RWPE2 (cell line): ENCODE measurements at places on chromosomes 12 and 14.

DNA sequence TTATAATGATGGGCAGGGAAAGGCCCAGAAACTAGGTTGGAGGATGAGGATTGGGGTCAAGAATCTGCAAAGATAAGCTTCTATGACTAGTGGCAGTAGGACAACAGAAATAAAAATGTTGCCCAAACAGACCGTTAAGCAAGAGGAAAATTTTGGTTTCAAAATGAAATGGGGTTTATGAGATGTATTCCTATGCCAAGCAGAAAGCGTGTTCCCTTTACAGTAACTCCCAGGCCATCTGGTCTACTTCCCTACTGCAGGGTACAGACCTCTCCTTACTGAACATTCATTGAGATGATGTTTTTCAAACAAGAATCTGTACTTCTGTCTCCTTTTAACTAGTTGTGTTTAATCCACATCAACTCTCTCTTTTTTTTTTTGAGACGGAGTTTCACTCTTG is 20.4 kb upstream of the TMEM229B start:
- H3K4me1 ChIP-seq: no peaks in the 10 kb centered on the region
- H3K4me3 ChIP-seq: no peak overlapping the region
- H3K27ac ChIP-seq: no peak overlapping the region
- no peaks in the 10 kb centered on the region for H3K27me3 ChIP-seq

GRCh38 chr12:68293347-68293746 is 38.8 kb downstream of the MDM1 start:
- no peak overlapping the region for H3K27ac ChIP-seq
- H3K27me3 ChIP-seq: no peaks in the 10 kb centered on the region
- DNase-seq: no peak
- H3K4me1 ChIP-seq: peaks cover 6% of the 10 kb centered on the region
- H3K4me3 ChIP-seq: no peak overlapping the region

DNA sequence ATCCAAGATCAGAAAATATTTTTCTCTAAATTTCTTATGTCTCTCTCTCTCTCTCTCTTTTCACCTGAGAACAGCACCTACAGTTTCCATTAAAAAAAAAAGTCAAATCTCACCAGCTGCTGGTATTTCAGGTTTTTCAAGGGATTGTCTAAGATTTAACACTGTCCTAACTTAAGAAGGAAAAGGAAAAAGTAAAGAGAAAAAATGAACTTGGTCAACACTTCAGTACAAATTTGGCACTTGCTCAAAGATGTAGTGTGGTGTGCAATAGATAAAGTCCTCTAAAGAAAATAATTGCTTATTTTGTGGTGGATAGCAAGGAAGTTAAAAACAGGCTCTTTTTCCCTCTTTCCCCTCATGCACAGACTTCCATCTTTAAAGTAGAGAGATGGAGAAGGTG is 416.2 kb downstream of the SOX5 start:
- no peaks in the 10 kb centered on the region for H3K27me3 ChIP-seq
- H3K4me1 ChIP-seq: no peaks in the 10 kb centered on the region
- no peak overlapping the region for H3K27ac ChIP-seq
- DNase-seq: no peak
- H3K4me3 ChIP-seq: no peak overlapping the region

GRCh38 chr14:102442241-102443211 is 67.0 kb downstream of the ANKRD9 start:
- H3K4me3 ChIP-seq: no peak overlapping the region
- peaks cover 78% of the 10 kb centered on the region for H3K36me3 ChIP-seq

DNA sequence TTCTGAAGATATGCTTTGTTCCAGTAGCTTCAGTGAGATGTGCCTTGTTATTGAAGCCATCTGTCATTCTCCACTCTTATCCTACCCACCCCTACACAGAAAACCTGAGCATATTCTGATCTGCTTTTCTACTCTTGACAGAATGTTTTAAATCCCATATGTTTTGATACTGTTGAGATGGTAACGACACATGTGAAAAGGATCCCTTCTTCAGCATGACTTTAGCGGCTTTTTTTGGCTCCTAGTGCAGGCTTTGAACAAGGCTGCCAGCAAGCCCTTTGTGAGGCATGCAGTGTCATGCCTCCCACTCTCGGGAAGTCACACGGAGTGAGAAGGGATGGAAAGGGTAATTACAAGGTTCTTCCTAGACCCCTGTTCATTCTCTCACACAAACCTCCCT is 228.8 kb upstream of the RGS6 start:
- no peaks in the 10 kb centered on the region for H3K27me3 ChIP-seq
- no peak overlapping the region for H3K4me3 ChIP-seq
- no peak for DNase-seq

GRCh38 chr12:107322063-107322462 is 228.7 kb upstream of the CRY1 start:
- H3K4me1 ChIP-seq: no peaks in the 10 kb centered on the region
- no peaks in the 10 kb centered on the region for H3K36me3 ChIP-seq
- H3K27me3 ChIP-seq: no peaks in the 10 kb centered on the region
- H3K27ac ChIP-seq: peak overlapping the region; percentile 60
- H3K4me3 ChIP-seq: no peak overlapping the region

DNA sequence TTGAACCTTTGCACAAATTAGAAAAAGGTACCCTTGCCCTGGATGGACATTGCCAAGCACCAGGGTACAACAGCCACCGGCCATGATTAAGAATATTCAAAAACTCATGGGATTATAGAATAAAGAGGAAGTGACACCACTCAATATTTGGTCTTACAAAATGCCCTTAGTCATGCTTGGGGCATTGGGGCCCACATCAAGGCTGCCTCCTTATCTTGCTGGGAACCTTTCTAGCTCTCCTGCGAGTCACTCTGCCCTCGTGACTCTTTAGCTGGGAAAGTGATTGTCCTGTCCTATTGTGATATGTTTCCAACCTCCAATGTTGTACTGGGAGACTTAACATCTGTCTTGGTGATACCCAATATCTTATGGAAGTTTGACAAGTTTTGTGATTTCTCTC is 57.8 kb downstream of the GTF2A1 start:
- no peaks in the 10 kb centered on the region for H3K27me3 ChIP-seq
- H3K4me3 ChIP-seq: no peak overlapping the region
- no peak overlapping the region for H3K27ac ChIP-seq
- no peak for DNase-seq
- no peaks in the 10 kb centered on the region for H3K4me1 ChIP-seq
- H3K36me3 ChIP-seq: no peaks in the 10 kb centered on the region

DNA sequence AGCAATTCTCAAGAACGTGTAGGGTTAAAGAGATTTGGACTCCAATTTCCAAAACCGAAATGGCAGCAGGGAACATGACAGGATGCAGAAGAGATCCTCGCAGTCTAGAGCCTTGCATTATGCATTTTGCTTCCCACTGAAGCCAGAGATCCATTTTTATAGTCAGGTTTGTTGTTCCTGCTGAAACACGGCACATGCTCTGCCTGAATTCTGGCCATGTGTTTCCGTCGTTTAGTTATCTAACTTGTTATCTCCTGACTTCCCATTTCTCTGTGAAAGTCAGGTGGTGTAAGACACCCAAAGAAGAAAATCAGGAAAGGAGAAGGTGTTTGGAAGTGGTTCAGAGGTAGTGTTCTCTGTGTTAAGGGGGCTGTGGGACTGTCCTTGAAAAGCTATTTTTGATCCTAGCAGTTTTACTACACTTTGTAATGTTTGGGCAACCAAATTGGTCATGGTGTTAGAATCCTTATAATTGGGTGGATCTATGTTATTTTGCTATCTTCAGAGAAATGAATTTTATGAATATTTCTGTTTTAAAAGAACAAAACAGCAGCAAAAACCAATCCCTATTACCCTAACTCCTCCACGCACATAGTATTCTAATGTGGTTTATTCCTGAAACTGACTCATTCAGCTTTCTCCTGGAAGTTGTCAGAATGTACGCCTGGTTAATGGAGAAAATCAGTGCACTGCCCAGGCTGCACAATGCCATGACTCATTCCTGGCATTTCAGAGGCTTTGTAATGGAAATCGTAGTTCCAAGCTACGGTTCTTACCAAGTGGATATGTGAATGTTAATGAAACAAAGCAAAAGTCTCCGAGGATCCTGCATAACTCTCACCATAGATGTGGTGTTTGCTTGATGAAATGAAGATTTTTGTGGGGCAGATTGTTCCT is 110.1 kb downstream of the SAMD4A start:
- no peak overlapping the region for H3K4me3 ChIP-seq
- no peaks in the 10 kb centered on the region for H3K36me3 ChIP-seq
- no peaks in the 10 kb centered on the region for H3K27me3 ChIP-seq
- peak overlapping the region; percentile 97 for H3K27ac ChIP-seq

- no peaks in the 10 kb centered on the region for H3K36me3 ChIP-seq
- H3K27me3 ChIP-seq: no peaks in the 10 kb centered on the region
- peaks cover 17% of the 10 kb centered on the region for H3K4me1 ChIP-seq
- peak overlapping the region; percentile 97 for H3K27ac ChIP-seq
Measured at GRCh38 chr12:104219908-104220404, 4.4 kb downstream of the TXNRD1 start.

GRCh38 chr12:46372544-46373300 is at the start of gene SLC38A2:
Gene SLC38A2, minus strand, starts transcription at chr12:46372773. Its CDS starts 1,480 bp downstream, at chr12:46371293.
- DNase-seq: peak; percentile 96
- peaks cover 48% of the 10 kb centered on the region for H3K36me3 ChIP-seq
- peak within 1 kb of the TSS; percentile 96 for H3K27ac ChIP-seq
- peaks cover 22% of the 10 kb centered on the region for H3K4me1 ChIP-seq

DNA sequence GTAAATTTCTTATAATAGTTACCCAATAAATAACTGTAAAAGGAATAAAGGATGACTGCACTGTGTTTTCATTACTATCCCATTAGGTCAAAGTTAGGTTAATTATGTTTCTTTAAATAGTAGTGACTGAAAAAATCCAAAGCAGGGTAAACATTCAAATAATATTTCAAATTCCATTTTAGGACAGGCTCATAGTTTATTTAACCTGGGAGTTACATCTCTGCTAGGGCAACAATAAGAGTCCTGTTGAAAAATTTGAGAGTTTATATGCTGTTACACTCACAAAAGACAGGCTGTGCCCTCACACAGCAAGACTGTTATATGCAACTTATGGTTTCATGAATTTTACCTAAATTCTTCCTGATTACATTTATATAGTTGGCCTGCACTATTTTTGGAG is 8.0 kb downstream of the ERP27 start:
- H3K4me3 ChIP-seq: no peak overlapping the region
- H3K27ac ChIP-seq: no peak overlapping the region
- no peaks in the 10 kb centered on the region for H3K27me3 ChIP-seq
- H3K4me1 ChIP-seq: peaks cover 8% of the 10 kb centered on the region
- no peaks in the 10 kb centered on the region for H3K36me3 ChIP-seq

DNA sequence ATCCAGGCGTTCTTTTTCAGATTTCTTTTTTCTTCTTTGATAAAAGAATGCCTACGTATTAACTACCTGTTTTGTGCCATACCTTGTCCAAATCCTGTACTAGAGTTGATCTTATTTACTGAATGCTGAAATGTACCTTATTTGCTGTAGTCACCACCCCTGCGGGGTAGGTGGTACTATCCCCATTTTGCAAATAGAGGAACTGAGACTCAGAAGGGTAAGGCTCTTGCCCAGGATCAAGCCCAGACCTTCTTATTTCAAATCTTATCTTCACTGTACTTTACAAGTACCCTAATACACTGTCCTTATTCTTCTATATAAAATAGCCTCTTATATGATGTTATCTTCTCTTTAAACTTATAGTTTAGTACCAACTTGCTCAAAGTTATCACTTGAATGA is 206.5 kb downstream of the SLC41A2 start:
- no peaks in the 10 kb centered on the region for H3K36me3 ChIP-seq
- H3K4me1 ChIP-seq: no peaks in the 10 kb centered on the region
- H3K27ac ChIP-seq: no peak overlapping the region
- DNase-seq: no peak
- H3K4me3 ChIP-seq: no peak overlapping the region

DNA sequence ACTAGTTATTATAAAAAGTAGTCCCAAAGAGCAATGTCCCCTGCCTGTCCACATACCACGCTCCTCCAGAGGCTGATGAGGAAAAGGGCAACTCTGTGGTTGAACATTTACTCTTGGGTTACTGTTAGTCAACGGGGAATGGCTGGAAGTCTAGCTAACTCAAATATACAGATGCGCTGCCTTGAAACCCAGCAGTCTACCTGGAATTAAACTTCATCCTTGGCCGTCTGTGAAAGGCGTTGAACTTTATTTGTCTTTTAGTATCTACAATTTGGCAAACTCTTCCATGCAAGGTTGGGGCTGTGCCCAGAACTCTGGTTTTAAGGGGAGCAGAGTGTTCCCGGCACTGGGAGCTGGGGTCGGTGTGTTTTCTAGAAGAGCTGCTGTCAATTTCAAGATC is 3.9 kb upstream of the MEG3 start:
- H3K36me3 ChIP-seq: no peaks in the 10 kb centered on the region
- H3K4me1 ChIP-seq: peaks cover 4% of the 10 kb centered on the region
- DNase-seq: no peak
- H3K27me3 ChIP-seq: no peaks in the 10 kb centered on the region

GRCh38 chr14:81737938-81738337 is 204.3 kb upstream of the SEL1L start:
- no peak overlapping the region for H3K27ac ChIP-seq
- H3K4me3 ChIP-seq: no peak overlapping the region
- no peaks in the 10 kb centered on the region for H3K36me3 ChIP-seq
- H3K27me3 ChIP-seq: no peaks in the 10 kb centered on the region
- no peaks in the 10 kb centered on the region for H3K4me1 ChIP-seq

DNA sequence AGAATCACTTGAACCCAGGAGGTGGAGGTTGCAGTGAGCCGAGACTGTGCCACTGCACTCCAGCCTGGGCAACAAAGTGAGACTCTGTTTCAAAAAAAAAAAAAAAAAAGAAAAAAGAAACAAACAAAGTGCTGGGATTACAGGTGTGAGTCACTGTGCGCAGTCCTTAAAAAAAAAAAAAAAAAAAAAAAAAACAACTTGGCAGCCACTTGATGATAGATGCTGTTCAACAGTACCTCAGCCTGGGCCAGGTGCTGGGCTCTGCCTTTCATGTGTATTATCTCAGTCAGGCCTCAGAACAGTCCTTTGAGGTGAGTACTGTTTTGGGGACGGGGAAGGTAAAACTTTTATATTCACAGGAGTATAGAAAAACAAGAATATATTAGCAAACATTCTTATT is 9.6 kb downstream of the ACADS start:
- H3K4me3 ChIP-seq: no peak overlapping the region
- no peaks in the 10 kb centered on the region for H3K4me1 ChIP-seq
- no peak for DNase-seq
- H3K27me3 ChIP-seq: no peaks in the 10 kb centered on the region

DNA sequence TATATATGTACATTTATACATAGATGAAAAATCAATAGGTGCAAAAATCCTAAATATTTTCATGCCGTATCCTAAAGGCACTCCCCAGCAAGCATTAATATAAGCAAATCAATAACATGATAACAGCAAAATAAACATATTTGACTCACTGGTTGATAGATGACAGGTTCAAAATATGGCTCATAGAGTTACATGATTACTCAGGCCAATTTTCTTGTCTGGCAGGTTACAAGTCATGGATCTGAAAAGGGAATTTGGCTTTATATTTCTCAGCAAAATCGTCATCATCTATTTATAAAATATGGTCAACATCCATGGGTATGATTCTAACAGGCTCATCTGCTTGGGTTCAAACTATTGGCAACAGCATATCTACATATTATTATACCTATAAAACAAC is 34.9 kb upstream of the SYT1 start:
- H3K27me3 ChIP-seq: no peaks in the 10 kb centered on the region
- H3K36me3 ChIP-seq: no peaks in the 10 kb centered on the region
- H3K4me3 ChIP-seq: no peak overlapping the region
- no peak for DNase-seq

- no peaks in the 10 kb centered on the region for H3K4me1 ChIP-seq
- peaks cover 15% of the 10 kb centered on the region for H3K27me3 ChIP-seq
- H3K4me3 ChIP-seq: no peak overlapping the region
- DNase-seq: no peak
- no peak overlapping the region for H3K27ac ChIP-seq
Measured at GRCh38 chr12:54622463-54623183, 12.1 kb downstream of the LACRT start.

GRCh38 chr14:81137316-81137715 is 83.4 kb downstream of the GTF2A1 start:
- H3K4me1 ChIP-seq: peaks cover 6% of the 10 kb centered on the region
- no peak for DNase-seq
- H3K36me3 ChIP-seq: no peaks in the 10 kb centered on the region
